ENCODE measurements at places on chromosomes 5 and 9.

DNA sequence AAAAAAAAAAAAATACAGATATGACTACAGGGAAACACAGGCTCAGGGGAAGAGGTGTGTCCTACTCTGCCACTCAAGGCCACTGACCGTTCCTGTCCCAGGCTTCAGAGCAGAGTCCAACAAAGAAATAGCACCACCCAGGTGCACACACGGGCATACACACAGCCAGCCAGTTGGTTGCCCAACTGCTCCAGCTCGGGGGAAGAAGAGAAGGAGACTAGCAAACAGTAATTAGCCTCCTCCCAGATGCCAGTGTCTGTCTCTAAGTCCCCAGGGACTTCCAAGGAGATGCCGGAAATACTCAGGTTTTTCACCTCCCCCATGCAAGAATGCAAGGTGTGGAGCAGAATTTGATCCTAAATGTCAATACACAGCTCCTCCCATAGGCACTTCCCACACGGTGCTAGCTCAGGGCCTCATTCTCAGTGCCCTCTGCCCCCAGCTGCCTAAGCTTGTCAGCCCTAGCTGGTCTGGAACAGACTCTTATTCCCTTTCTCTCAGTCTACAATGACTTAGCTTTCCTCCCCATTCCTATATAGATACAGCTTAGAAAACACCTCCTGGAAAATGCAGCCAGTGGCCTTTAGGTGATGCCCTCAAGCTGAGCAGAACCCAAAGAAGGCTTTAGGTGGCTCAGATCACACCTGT is 1.7 kb downstream of the MYORG start:
- no peak for DNase-seq

DNA sequence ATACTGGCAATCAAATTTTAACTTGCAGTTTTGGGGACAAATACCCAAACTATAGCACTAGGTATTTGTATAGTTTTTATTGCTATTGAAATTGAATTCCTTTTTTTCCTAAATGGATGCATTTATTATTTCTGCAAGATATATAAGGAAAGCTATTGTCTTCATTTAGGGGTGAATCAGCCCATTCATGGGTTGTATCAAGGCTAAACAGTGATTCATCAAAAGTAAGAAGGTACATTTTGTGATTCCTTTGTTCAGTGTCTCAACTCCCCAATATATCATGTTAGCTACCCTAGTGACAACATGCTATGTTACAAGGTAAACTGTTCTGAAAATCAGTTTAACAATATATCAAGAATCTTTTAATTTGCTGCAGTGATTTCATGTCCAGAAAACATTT is 185.7 kb downstream of the PLK2 start:
- DNase-seq = no peak

GRCh38 chr5:178310130-178310865 is 77.7 kb upstream of the PHYKPL start:
- no peak for DNase-seq

- no peak for DNase-seq
Measured at GRCh38 chr9:128611600-128612394, 44.9 kb downstream of the DYNC2I2 start.

GRCh38 chr5:25823330-25823873 is 1178.6 kb upstream of the CDH10 start:
- DNase-seq = no peak

GRCh38 chr5:2631758-2632157 is 119.7 kb downstream of the IRX2 start:
- DNase-seq = no peak

- no peak for DNase-seq
Measured at GRCh38 chr9:114592356-114592755, 4.8 kb downstream of the ATP6V1G1 start.

GRCh38 chr5:27568811-27569210 is 530.4 kb upstream of the CDH9 start:
- DNase-seq = no peak

GRCh38 chr9:129881547-129882324 is 46.5 kb downstream of the USP20 start:
- no peak for DNase-seq

DNA sequence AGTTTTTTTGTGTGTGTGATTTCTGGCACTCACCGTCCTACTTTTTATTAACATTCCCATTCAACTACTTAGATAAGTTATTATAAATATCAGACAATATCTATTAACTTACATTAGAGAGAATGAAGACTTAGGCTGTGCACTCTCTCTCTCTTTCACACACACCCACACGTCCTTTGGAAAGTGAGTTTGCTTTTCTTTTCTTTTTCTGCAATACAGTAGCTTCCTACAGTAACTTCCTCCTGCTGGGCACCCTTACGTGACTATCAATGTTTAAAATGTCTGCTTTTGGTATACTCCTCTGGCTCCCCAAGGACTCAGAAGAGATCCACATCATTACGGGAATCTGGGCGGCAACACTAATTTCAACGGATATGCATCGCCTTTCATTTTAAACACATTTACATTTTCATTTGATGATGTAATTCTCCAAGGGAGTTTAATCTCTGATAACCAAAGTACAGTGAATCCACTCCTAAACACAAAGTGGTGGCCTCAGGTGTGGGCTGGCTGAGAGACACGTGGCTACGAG is 179.5 kb downstream of the MAPKAP1 start:
- no peak for DNase-seq

DNA sequence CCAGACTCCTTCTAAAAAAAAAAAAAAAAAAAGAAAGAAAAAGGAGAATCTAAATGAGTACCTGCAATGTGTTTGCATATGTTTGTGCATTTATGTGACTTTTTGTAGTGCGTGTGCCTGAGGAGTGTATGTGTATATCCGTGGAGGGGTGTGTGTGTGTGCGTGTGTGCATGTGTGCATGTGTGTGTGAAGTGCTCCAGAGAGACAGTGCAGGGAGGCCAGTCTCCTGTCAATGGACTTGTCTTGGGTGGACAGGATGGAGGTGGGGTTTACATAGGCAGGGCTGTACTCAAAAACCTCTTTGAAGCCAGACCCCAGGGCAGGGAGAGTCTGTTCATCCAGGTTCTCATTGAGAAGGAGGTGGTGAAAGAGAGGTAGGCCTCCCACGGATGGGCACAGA is 87.1 kb upstream of the MVB12B start:
- no peak for DNase-seq

- no peak for DNase-seq
Measured at GRCh38 chr9:81844131-81844567, 84.1 kb upstream of the SPATA31D4 start.

DNA sequence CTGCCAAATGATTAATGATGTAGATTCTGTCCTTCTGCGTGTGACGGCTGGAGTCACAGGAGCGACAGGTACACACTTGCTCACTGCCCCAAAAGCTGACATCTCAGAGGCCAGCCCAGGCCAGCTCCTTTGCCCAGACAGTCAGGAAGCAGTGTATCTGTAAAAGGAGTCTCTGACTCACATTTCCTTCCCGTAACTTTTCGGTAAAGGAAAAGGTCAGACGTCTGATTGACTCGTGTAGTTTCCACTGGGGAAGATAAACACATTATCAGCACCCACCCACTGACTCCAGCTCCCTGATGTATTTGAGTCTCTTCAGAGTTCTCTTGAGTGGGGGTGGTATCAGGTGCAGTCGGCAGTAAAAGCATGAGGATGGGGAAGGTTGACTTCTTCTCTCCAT is 64.4 kb upstream of the WWC1 start:
- DNase-seq = no peak

GRCh38 chr5:79495311-79495710 is 18.6 kb downstream of the HOMER1 start:
- DNase-seq = peak; percentile 89

GRCh38 chr5:57825031-57825686 is 342.5 kb upstream of the ACTBL2 start:
- no peak for DNase-seq

- DNase-seq = no peak
Measured at GRCh38 chr9:27457445-27457844, 66.6 kb upstream of the IFNK start.

DNA sequence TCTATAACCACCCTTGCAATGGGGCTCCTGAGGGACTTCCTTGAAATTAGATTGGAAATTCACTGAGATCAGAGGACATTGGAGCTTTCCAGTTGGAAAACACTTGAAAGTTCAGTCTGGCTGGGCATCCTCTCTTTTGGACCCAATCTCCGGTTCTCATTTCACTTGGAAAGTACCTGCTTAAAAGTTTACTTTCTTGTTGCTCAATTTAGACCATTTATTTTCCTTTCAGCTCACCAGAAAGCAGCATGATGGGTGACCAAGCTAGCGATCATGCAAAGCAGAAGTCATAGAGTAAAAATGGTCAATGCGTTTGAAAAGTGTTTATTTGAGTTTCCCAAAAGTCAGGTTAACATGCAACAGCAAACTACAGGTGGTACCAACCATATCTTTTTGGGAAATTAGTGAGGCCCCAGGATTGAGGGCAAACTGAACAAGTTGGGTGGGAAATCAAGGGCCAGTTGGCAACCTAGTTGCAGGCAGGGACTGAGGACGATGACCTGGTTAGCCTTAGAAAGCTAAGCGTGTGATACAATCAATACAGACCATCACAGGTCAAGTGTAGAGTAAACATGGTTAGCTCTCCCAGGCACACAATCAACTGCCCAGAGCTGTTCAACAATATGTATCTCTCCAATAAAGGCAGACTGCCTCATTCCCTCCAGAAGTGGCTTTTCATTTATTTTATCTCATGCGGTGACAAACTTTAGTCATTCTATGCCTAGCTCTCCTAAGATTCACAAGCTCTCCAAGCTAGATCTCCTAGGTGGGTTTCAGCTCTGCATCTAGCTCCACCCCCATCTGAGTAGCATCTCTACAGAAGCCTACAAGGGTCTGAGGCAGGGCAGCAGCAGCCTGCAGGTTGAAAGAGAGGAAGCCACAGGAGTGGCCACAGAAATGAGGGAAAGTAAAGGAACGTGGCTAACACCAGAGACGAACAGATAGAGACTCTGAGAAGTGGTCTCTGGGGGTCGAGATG is 136.9 kb downstream of the UGCG start:
- DNase-seq = no peak

- no peak for DNase-seq
Measured at GRCh38 chr9:89558948-89559347, 45.9 kb upstream of the GADD45G start.
